Large intestine (tissue), 12 donors: ENCODE measurements at places on chromosomes 5 and 9. TPM values are rescaled to one million over a fixed set of nuclear protein-coding genes. Genes with fewer than 3 reads are reported as not detected.

SH3GLB2 gene
- polyA plus RNA-seq = 81.7 TPM

PTGES gene
- 4.9 TPM for polyA plus RNA-seq

OR1N2 gene
- polyA plus RNA-seq = not detected

LCN9 gene
- not detected for polyA plus RNA-seq

PFN3 gene
- polyA plus RNA-seq = not detected

FOXD4 gene
- polyA plus RNA-seq = 0.42 TPM

GABBR2 gene
- polyA plus RNA-seq = 0.69 TPM

DNA sequence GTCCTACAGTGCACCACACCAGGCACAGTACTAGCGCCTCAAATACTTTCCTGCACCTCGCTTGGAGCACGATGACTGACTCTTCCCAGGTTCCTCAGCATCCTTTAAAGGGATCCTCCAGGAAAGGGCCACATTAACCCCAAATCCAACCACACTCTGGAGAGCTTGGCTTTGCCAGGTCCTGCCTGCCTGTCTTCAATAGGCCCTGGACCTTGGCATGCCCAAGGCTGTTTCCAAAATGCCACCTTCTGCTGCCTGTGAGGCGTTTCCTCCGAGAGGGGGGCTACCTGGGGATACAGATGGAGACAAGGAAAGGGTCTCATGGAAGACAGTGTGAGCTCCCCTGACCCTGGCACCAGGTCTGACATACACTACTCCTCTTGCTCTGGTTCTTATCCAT, 169.9 kb downstream of the DAB2IP start:
- no peak for DNase-seq
- no peak overlapping the region for H3K4me3 ChIP-seq
- no peak overlapping the region for H3K27ac ChIP-seq

DNA sequence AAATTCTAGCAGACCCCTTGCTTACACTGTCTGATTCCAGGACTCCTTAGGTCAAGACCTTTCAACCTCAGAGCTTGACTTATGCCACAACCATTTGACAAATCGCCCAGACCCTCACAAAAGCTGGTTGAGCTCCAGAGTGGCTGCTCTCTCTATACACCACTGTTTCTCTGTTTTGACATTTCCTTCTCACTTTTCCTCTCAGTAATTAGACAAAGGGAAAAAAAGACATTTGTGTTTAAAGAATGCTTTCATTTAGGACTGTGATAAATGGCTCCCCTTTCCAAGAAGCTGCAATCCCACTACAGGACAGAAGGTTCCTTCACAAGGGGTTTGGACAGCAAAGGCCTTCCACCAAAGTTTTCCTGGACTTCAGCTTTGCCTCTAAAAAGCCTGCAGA, 601.3 kb downstream of the NR2F1-AS1 start:
- no peak for DNase-seq
- H3K27ac ChIP-seq = no peak overlapping the region
- no peaks in the 10 kb centered on the region for H3K36me3 ChIP-seq
- H3K27me3 ChIP-seq = no peaks in the 10 kb centered on the region
- no peak overlapping the region for H3K4me3 ChIP-seq

DNA sequence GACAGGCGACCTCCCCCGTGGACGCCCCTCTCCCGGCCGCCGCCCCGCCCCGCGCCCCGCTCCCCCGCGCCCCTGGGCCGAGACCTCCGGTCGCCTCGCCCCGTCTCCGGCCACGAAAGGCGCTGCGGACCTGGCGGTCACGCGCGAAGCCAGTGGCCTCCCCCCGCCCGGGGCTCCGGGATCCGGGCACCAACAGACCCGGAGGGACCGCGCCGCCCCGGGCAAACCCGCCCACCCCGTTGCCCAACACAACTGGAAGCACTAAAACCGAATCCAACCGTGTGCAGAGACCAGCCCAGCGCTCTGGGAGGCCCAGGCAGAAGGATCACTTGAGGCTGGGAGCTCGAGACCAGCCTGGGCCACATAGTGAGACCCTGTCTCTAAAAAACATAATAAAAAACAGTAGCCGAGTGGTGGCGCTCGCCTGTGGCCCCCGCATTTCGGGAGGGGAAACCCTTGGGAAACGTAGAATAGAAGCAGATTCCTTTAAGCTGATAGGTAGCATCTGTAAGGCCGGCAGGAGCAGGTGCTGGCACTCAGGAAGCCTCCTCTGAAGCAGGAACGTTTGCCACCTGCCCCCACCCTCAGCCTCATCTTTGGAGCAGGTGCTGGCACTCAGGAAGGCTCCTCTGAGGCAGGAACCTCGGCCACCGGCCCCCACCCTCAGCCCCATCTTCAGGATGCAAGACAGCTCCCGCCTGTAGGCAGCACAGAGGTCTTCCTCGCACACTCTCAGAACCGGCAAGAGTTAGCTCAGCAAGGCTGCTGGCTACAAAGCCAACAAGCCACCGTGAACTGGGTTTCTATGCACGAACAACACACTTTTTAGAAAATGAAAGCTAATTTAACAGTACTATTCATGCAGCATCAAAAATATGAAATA, 4.6 kb upstream of the SLC9A3 start:
- H3K4me3 ChIP-seq = no peak overlapping the region
- no peak for DNase-seq
- peaks cover 68% of the 10 kb centered on the region for H3K27me3 ChIP-seq
- no peak overlapping the region for H3K27ac ChIP-seq
- H3K4me1 ChIP-seq = peaks cover 32% of the 10 kb centered on the region
- no peaks in the 10 kb centered on the region for H3K36me3 ChIP-seq

DNA sequence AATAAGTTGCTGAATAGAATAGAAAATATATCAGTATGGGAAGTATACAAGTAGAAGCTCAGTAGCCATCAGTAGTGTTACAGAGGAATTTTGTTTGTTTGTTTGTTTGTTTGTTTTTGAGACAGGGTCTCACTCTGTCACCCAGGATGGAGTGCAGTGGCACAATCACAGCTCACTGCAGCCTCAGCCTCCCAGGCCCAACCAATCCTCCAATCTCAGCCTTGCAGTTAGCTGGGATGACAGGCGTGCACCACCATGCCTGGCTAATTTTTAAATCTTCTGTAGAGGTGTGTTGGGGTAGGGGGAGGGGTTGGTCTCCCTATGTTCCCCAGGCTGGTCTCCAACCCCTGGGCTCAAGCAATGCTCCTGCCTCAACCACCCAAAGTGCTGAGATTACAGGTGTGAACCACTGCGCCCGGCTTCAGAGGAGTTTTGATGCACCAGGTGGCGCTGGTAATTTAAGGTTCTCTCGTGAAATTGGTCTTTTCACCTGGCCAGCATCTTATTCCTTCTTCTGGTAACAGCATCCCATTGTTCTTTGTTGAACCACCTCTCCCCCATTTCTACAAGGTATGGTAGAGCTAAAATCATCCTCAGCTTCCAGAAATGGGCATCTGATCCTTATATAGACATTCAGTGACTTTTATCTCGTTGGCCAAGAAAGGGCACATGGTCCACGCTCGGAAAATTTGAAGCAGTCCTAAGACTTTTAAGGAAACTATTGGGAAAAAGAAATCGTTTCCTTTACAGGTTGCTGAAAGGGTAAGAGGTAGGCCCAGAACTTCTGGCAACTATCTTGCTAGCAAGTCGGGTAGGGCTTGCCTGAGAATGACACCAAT, 157.1 kb downstream of the ARRDC3 start:
- H3K27ac ChIP-seq = no peak overlapping the region
- no peaks in the 10 kb centered on the region for H3K4me1 ChIP-seq

DNA sequence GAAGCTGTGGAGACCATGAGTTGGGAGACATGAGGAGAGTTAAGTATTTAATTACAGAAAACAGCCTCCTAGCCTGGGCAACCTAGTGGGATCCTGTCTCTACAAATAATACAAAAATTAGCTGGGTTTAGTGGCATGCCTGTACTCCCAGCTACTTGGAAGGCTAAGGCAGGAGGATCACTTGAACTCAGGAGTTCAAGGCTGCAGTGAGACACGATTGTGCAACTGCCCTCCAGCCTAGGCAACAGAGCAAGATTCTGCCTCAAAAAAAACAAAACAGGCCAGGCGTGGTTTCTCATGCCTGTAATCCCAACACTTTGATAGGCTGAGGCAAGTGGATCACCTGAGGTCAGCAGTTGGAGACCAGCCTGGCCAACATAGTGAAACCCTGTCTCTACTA, 52.6 kb downstream of the AQP7 start:
- H3K36me3 ChIP-seq = peaks cover 43% of the 10 kb centered on the region
- H3K27ac ChIP-seq = no peak overlapping the region
- DNase-seq = no peak
- H3K4me1 ChIP-seq = no peaks in the 10 kb centered on the region

DNA sequence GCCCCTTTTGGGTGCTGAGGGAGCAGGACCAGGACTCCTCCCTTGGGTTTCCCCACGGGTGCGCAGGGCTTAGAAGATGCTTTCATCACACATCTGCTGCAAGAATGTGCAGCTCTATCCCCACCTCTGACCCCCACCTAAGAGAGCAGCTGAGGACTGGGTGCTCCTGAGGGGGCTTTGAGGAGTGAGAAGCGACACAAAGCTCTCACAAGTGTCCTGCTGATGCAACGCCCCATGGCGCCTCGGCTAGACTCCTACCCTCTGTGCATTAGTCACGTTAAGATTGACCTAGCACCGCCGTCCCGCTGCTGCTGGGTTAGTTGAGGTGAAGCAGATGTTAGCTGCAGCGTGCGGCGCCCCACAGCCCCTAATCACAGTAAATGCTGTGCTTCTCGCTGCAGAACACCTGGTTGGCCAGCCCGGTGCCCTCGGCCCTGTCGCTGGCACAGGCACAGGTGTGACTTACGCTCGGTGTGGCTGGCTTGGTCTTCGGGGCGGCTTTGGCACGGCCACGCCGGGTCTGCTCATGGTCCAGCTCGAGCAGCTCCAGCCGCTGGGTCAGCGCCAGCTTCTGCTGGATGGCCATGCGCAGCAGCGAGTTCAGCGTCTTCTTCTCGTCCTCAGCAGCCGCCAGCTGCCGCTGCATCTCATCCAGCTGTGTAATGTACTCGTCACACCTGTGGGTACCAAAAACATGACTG, 45.0 kb upstream of the IPPK start:
- DNase-seq = no peak
- H3K4me1 ChIP-seq = no peaks in the 10 kb centered on the region
- H3K27me3 ChIP-seq = no peaks in the 10 kb centered on the region
- peaks cover 84% of the 10 kb centered on the region for H3K36me3 ChIP-seq
- no peak overlapping the region for H3K4me3 ChIP-seq
- no peak overlapping the region for H3K27ac ChIP-seq

DNA sequence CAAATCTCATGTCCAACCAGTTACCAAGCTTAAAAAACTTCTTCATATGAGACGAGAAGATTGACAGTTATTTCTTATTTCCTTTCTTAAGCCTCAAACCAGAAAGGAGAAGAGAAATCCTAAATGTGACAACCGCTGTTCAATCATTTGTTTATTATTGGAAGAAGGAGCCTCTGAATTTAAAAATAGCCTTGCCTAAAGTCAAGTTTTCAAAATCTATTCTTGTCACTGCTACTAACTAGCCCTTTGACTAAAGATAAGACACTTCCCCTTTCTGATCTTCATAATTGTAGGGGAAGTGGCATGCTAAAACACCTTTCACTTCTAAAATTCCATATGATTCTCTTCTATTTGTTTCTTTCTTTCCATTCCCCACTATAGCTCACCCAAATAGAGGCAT, 106.2 kb upstream of the EMB start:
- no peak overlapping the region for H3K27ac ChIP-seq
- H3K4me3 ChIP-seq = no peak overlapping the region

GRCh38 chr5:124651663-124652513, 94.6 kb downstream of the ZNF608 start:
- H3K27me3 ChIP-seq = no peaks in the 10 kb centered on the region
- peaks cover 82% of the 10 kb centered on the region for H3K4me1 ChIP-seq
- DNase-seq = peak; percentile 79
- peak overlapping the region; percentile 51 for H3K4me3 ChIP-seq

- H3K4me3 ChIP-seq = no peak overlapping the region
- no peaks in the 10 kb centered on the region for H3K27me3 ChIP-seq
- no peak overlapping the region for H3K27ac ChIP-seq
- no peak for DNase-seq
These were observed 471.5 kb downstream of the HINT1 start for GRCh38 chr5:130693509-130693908.

DNA sequence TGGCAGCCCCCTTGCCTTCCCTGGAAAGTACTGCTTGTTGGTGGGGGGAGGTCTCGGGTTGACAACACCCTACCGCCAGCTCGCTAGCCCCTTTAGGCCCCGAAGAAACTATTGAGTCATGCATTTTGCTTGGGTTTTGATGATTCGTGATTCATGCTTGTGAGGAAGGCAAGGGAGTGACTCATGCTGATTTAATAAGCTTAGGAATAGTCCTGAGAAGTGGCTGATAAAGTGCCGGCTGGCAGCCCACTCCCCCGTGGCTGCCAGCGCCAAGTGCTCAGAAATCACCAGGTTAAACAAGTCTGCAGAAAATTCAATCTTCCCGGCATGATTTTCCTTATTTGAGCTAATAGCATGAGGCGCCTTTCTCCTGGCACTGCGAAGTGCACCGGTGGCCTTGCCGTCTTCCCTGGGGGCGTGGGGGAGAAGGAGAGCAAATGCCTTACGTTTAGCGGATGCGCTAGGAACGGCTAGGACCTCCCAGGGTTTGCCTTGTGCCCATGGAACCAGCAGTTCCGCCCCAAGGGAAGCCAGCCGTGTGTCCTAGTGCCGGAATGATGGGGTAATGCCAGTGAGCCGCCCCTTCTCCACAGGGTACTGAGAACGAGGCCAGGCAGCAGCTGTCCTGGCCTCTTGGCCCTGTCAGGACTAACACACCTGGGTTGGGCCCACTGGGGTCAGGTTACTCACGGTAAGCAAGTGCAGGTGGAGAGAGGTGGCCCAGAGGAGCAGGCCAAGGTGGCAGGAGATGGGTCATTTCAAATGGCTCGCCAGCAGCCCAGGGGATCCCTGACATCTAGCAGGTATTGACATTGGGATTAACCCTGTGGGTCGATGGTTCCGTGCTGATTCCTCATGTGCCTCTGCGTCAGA, 151.9 kb downstream of the MACROH2A1 start:
- peaks cover 15% of the 10 kb centered on the region for H3K4me1 ChIP-seq
- DNase-seq = no peak
- H3K27ac ChIP-seq = no peak overlapping the region
- H3K4me3 ChIP-seq = no peak overlapping the region

- no peak overlapping the region for H3K27ac ChIP-seq
- H3K4me3 ChIP-seq = no peak overlapping the region
- DNase-seq = no peak
- H3K36me3 ChIP-seq = no peaks in the 10 kb centered on the region
- no peaks in the 10 kb centered on the region for H3K4me1 ChIP-seq
These were observed 199.4 kb downstream of the GAPVD1 start for GRCh38 chr9:125460883-125461635.

DNA sequence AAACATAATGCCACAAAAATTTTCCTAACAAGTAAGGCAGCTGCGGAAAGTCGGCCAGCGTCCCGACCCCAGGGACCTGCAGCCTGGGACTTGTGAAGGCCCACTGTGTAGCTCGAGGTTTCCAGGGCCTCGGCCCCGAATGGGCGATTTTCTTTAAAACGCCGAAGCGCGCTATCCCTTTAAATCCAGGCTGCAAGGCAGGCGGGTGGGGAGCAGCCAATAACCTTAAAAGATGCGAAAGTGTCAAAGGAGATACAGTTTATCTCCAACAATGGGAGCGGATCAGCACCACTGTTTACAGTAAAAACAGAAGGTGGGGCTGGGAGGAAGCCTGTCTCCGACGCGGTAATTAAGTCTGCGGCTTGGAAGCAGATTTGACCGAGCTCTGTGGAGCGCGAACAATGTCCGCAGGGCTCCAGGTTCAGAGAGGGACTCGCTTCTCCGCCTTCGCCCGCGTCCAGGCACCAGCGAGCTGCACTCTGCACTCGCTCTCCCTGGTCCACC, 1.7 kb upstream of the ZSWIM6 start:
- DNase-seq = peak; percentile 36
- no peaks in the 10 kb centered on the region for H3K36me3 ChIP-seq
- peaks cover 16% of the 10 kb centered on the region for H3K4me1 ChIP-seq
- H3K4me3 ChIP-seq = peak overlapping the region; percentile 85
